ENCODE measurements at places on chromosomes 5 and 9.
A peak's percentile ranks its signal among the peaks of the same experiment; 100 is the strongest.

GRCh38 chr9:69317081-69317480, 7.9 kb upstream of the ENTREP1 start:
- no peak for DNase-seq

DNA sequence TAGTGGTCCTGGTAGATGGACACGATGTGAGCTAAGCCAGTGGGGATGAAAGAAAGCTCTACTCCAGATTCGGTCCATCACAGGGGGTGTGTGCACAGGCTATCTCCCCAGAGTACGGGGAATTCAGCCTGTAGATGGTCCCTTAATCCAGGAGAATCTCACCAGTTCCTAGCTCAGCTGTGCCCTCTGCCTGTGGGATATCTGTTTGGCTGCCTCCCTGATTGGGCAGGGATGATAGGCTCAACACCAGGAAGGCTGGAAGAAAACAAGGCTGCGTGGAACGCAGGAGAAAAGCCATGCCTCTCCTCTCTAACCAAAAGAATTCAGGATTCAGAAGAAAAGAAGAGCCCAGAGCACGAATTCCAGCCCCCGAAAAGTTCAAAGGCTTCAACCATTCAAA, 40.9 kb downstream of the VLDLR start:
- DNase-seq: no peak

GRCh38 chr9:135647884-135648283, 8.5 kb upstream of the GLT6D1 start:
- no peak for DNase-seq

- DNase-seq: no peak
These were observed 118.8 kb downstream of the MTX3 start for GRCh38 chr5:79872291-79872690.

- no peak for DNase-seq
These were observed 167.7 kb downstream of the ACTL7B start for GRCh38 chr9:108688051-108688450.

DNA sequence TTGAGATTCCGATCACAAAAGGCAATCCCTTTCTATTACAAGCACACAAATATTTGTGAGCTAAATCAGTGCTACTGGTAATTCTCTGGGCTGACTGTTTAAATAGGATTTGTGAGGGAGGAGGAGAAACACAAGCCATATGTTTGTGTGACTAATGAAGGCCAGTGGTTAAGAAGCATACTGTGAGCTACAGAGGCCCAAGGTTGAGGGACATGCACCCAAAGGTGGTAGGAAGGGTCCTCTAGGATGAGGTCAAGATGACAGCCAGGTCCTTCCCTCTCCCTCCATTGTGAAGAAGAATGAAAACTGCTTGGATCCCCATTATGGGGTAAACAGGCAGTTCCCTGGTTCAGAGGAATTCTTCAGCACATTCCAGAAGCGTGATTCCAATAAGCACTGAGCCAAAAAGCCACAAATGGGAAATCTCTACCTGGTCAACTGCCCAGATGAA, 83.9 kb downstream of the SPOCK1 start:
- DNase-seq: no peak

DNA sequence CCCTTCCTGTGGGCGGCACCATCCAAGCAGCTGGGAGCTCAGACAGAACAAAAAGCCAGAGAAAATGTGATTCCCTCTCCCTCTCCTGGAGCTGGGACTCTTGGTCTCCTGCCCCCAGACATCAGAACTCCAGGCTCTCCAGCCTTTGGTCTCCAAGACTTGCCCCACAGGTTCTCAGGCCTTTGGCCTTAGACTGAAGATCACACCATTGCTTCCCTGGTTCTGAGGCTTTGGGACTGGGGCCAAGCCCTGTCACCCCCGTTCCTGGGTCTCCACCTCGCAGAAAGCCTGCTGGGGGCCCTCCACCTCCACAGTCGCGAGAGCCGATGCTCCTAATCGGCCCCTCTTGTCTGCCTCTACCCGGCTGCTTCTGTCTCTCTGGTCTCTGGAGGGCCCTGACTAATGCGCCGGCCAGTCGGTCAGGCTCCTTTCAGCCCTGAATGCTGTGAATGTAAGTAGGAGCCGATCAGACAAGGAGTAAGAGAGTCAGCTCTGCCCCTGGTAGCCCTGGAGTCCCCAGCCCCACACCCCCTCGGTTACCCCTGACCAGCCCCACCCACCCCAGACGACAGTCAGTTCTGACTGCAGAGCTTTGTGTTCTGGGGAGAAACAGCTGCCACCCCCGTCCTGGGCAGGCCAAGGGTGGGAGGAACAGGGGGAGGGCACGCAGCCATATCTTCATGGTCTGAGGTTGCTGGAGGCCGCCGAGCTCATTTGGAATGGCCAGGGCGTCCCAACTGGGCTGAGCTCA, 57.5 kb downstream of the VAV2 start:
- DNase-seq: no peak

DNA sequence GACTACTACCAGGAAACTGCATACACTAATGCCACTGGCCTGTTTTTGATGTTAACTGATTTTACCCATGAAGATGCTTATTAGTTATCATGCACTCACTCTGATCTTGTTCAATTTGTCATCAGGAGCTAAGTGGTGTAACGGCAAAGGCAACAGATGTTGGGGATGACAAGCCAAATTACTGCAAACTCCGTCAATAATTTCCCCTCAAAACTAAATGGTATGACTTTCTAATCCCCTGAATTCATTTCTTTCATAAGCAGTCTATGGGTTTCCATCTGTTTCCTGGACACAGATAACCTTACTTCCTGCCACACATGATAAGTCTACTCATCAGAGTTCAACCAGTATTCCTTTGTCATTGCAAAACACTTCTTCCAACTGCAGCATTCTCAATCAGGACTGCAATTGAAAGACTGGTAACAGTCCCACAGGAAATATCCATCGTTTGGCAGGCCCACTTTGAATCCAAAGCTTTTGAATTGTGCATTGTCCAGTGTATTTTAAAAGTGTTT, 96.2 kb upstream of the SMC2 start:
- DNase-seq: no peak

DNA sequence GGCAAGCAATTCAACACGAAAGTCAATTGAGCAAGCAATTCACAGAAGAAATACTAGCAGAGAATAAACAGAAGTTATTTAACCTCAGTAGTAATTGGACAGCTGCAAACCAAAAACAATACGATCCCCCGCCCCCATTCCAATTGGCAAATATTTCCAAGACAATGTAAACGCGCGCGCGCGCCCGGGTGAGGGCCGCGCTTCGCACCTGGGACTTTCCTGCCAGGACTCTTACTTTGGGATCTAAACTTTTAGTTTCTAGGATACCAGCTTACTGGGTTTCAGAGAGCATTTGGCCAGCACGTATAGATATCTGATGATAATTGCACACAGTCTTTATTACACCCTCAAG, 8.6 kb downstream of the RUFY1 start:
- no peak for DNase-seq

DNA sequence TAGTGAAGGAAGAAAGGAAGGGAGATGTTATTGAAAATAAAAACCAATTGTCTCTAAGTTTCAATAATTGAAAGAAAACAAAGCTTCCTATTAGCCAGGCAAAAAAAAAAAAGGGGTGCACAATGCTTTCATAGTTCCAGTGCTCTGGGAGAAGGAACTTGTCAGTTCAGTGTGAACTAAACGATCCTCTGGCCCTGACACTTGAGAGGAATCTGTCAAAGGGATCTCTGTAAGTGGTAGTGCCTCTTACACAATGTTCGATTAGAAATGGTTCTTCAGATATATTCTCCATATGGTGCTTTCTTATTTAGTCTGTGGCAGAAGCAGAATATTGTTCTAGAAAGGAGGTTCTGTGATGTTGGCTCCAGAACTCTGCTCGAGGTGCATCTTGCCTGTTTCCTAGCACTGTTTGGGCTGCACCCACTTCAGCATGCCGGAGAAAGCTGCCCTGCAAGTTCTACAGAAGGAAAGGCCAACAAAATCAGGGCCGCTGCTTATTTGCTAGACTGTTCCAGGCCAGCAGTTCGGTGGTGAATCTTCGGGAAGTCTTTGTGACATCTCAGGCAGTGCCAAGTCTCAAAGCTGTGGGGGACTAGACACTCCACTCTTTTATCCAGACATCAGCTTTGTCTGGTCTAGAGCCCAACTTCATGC, 90.9 kb downstream of the PIK3R1 start:
- DNase-seq: no peak

- no peak for DNase-seq
These were observed 102.3 kb downstream of the KIAA0825 start for GRCh38 chr5:94516148-94516547.

DNA sequence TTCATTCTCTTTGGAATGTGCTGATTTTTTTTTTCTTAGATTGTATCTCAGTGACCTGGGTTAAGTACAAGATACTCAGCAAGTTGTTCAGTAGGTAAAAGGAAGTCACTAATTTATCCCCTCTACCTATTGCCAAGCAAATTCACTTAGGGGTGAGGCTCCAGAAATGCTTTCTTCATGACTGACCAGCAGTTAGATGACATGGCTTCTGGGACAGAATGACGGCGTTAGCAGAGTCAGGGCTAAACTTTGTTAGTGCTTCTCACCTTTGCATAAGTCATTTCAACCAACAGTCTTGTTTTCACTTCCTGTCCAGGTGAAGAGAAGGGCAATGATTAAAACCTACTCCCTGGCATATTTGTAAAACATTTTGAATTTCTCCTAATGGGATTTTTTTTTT, 20.2 kb upstream of the MTAP start:
- no peak for DNase-seq

GRCh38 chr5:119393746-119394145, 37.9 kb downstream of the TNFAIP8 start:
- no peak for DNase-seq

- DNase-seq: no peak
These were observed 45.0 kb upstream of the ACO1 start for GRCh38 chr9:32339424-32339823.

- no peak for DNase-seq
These were observed 50.1 kb downstream of the TMEM167A start for GRCh38 chr5:83026930-83027687.

DNA sequence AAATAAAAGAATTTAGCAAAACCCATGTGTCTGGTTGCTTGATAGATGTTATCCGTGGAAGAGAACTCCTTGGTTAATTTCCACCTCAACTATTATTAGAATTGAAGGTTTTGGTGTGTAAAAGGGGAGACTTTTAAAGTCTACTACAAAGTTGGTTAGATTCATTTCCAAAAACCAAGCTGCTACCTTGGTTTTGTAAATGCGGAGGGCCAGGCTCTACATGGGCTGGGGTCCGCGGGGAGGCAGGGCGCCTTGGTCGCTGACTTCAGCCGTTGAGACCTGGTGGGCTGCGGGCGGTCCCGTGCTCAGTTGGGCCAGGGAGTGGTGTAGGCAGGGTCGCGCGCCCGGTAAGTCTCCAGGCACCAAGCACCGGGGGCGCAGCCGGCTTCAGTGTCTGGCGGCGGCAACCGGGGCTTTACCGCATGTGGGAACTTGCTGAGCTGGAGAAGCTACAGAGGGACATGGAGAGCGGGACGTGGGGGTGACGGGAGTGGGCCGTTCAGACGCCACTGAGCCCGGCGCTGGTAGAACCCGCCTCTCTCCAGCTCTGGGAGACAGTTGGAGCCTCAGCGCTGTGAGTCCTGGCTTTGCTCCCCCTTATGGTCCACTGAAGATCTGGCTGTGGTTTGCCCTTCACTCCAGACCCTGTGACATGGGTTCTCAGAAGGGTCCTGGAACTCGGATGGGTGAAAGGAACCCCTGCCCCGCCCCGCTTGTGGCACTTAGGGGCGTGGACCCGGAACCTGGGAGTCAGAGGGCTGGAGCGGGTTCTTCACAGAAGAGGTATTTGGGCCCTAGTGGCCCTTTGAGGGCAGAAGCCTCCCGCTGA, 11.8 kb downstream of the NR2F1 start:
- DNase-seq: no peak

- no peak for DNase-seq
These were observed 55.9 kb downstream of the CDK5RAP2 start for GRCh38 chr9:120524038-120524437.

DNA sequence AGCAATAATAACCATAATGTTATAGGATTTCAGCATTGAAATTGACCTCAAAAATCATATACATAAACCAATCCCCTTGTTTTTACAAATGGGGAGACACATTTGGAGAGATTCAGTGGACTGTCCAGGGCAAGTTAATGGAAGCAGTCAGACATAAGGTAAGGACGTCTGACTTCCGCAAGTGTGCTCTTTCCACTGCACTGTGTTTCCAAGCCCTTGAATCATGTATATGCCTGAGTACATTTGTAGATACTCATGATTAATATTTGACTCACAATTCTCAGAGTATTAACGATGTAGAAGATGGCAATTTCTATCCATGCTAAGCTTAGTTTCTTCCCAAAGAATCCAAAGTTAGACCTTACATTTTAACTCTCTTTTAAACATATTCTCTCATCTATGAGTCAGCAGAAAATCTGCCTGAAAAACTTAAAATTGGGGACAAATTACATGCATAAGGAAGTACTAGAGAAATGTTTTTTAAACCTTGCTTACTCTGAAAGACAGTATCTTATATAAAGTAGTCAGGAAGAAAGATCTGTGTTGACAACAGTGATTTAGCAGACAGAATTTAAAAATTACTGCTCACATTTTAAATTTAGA, 165.3 kb downstream of the NFIB start:
- DNase-seq: no peak

- no peak for DNase-seq
These were observed 204.9 kb downstream of the ELAVL2 start for GRCh38 chr9:23621188-23621587.

DNA sequence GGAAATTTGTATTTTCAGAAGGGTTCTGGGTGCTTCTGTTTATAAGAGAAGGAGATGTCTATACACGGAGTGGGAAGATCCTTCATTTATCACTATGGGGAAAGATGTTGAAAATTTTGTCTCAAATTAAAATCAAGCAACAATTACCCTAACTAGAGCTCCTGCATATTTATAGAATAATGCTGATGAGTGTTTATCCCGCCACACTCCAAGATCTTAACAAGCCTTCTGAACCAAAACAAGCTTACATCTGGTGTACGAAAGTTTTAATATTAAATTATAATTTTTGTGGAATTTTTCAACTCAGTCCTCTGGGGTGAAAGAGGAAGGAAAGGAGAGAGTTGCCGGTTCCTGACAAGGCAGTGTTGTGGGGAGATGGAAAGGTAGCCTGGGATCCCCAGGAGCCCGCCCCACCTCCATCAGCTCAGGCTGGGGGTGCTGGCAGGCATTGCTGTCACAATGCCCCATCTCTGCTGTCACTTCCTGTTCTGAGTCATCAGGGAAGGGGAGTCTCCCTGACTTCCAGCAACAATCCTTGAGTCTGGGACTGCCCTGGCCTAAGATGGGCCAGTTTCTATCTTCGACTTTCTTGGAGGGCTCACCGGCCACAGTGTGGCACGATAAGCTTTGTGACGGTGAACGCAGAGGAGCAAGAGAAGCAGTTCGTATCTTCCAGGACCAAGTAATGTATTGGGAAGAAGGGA, 64.5 kb downstream of the ERAP1 start:
- peak; percentile 50 for DNase-seq

- DNase-seq: no peak
These were observed 200.3 kb downstream of the TRPM3 start for GRCh38 chr9:70921136-70921535.

- DNase-seq: no peak
These were observed 310.9 kb downstream of the BNC2 start for GRCh38 chr9:16559418-16560188.

- no peak for DNase-seq
These were observed 2.0 kb downstream of the RGMB start for GRCh38 chr5:98775246-98776065.
